ENCODE measurements at places on chromosomes 2 and 18.

- no peak for DNase-seq
These were observed 110.7 kb upstream of the PTPRM start for GRCh38 chr18:7456376-7456775.

GRCh38 chr2:221312634-221313033 lies 259.5 kb downstream of the EPHA4 start:
- no peak for DNase-seq

- no peak for DNase-seq
These were observed 73.6 kb downstream of the MAIP1 start for GRCh38 chr2:200028998-200029397.

DNA sequence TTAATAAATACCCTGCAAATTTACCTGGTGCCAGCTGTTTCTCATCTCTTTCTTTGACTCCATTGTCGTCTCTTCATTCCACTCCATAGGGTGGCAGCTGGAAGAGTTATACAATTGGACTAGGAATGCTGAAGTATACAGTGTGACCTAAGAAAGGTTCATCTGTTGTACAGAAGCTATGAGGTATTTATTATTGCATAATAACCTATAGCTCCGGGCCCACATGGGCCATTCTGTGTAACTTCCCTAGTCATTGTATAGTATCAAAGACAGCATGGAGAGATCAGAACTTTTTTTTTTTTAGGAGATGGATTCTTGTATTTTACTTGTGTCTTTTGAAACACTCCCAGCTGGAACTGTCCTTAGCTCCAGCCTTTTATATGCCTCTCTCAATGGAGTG lies 26.2 kb downstream of the BMP10 start:
- no peak for DNase-seq

DNA sequence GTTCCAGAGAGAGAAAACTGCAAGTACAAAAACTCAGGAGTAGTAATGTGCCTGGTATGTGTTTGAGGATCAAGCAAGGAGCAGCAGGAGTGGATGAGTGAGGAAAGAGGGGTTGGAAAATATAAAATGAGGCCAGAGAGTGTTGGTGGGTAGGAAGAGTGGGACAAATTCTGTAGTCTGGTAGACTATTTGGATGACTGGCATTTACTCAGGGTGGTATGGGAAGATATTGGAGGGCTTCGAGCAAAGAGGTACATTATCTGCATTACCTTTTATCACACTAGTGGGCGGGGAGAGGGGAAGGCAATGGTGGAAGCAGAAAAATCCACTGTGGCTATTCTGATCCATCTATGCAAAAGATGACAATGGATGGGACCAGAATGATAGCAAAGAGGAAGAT lies 381.7 kb upstream of the VWC2L start:
- no peak for DNase-seq

- peak; percentile 11 for DNase-seq
These were observed 34.1 kb downstream of the RAPH1 start for GRCh38 chr2:203500951-203501350.

- no peak for DNase-seq
These were observed 8.5 kb downstream of the ZNF516 start for GRCh38 chr18:76486574-76486973.

DNA sequence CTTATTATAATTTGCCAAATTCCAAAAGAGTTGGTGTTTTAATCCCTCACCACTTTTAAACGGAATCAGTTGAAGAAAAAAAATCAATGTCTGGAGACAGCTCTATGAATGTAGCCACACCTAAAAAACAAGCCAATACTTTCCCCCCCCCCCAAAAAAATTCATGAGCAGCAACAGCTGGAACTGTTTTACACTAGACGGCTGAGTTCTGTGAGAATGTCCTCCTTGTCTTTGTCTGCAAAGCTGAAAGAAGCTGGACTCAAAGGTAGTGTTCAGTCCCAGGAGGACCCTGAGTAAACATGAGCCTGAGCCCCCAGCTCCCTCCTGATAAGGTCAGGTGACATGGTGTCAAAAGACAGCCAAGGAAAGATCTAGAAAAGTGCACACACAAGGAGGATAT lies 68.2 kb downstream of the ZNF521 start:
- no peak for DNase-seq

GRCh38 chr18:76018210-76018609 lies 476.8 kb downstream of the ZNF516 start:
- DNase-seq: no peak

DNA sequence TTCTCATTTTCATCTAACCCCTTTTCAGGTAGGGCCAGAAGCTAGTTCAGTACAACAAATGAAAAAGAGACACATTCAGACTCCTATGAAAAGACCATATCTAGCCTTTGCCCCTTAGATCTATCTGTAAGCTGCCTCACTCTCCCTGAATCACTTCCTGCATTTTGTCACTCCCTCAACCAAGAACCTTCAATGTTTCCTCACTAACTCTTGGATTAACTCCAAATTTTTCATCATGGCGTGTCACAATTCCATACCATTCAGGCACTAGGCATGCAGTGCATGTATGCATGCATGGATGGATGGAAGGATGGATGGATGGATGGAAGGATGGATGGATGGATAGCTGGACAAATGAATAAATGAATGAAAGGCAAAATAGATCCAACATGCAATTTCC lies 356.9 kb downstream of the TNS1 start:
- no peak for DNase-seq

DNA sequence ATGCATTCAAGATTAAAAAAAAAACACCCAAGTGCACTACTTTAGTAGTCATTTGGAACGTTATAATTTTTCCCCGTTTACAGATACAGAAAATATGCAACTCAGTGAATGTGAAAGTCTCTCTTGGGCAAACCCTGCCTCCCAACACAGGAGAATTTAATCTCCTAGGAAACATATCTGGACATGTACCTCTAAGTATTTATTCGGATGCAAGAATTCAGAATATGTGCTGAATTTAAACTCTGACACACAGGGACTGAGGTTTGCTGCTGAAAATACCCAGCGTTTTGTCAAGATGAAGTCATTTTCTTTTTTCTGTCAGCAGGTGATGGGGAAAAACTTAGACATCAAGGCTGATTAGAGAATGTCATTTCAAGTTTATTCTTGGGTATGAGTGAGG lies 105.4 kb downstream of the ACKR3 start:
- DNase-seq: no peak

GRCh38 chr2:235333076-235333475 lies 160.8 kb upstream of the AGAP1 start:
- no peak for DNase-seq

DNA sequence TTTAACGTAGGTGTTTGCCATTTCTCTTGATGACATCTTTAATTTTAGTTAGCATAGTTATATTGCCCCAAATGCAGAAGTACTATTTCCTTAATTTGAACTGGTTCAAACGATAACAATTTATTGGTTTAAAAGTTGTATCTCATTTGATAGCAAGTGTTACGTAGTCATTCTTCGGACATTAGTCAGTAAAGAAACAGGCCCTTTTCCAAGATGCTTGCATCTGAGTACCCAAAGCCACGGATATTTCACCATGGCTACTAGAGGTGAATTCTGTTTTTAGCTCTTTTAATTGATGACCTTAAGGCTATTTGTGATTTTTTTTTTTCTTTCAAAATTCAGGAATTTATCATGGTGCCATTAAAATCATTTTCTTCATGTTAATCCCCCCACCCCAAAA lies 32.1 kb downstream of the GLS start:
- DNase-seq: no peak

DNA sequence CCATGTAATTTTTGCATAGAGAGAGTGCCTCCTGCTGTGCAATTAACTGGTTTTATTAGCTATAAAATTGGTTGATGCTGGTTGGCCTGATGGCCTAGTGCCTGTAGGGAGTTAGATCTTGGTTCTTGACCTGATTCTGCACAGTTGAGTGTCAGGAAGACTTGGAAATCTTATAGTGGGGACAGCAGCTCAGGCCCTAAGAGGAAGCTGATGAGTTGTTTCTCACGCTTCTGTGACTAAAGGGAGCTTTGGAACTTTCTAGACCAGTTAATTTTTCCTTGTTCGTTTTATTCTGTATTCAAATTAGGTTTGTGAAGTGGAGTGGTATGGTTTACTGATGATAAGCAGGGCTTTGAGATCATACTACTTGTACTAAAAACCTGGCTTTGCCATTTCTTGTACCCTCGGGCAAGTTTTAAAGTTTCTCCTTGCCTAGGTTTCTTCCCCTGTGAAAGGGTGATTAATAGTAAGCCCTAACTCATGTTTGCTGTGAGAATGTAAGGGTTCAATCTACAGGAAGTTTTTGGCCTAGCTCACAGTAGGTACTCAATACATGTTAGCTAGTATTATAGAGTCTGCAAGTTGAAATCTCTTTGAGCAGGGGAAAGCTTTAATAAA lies 82.1 kb downstream of the MAP3K20 start:
- no peak for DNase-seq

DNA sequence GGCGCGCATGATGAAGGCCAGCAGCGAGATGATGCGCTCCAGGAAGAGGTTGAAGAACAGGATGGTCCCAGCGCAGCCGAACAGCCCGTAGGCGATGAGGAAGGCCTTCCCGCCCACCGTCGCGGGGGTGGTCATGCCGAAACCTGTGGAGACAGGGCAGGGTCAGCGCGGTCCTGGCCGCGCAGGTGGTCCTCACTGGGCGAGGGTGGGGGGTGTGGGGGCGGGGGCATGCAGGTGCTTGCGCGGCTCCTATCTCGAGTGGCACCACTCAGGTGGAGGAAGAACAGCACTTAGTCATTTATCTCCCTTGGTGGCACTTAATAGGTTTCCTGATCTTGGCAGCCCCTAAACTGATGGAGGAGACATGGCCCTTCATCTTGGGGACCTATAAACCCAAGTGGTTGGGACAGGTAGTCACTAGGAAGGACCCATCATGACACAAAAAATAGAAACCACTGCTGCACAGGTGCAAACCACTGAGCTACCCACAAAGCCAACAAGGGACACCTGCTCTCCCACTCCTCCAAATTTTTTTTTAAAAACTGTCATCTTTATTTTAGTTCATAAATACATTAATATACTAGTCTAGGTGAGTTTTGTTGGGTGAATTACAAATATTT lies 118.8 kb downstream of the MSH2 start:
- DNase-seq: no peak

GRCh38 chr2:44746856-44747615 lies 194.5 kb upstream of the SIX3 start:
- DNase-seq: no peak

DNA sequence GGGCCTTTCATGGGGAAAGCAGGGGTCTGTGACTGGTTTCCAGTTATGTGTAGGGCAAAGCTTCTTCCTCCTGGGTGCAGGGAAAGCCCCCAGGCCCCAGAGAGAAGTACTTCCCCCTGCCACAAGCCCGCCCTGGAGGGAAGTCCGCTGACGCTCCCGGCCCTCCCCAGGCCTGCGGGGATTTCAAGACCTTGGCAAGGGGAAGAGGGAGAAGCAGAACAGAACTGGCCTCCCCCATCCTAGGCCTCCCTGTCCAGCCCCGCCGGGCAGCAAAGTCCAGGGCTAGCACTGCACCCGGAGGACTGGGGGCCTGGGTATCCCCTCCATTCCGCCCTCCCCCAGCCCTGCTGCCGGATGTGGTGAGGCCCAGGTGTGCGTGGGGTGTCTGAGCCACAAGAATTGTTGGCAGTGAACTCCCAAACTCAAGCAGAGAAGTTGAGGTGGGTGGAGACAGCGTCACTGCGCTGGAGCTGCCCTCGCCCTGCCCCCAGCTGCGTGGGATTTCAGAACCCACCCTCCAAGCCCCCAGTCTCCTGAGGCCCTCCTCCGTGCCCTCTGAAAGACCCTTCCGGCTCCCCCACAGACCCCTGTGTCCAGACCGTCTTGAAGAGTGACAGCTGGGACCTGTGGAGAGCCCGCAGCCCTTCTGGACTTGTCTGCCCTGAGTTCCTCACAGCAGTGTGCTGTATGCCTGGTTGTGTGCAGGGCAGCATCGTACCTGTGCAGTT lies 1.1 kb upstream of the DUSP2 start:
- peak; percentile 70 for DNase-seq

DNA sequence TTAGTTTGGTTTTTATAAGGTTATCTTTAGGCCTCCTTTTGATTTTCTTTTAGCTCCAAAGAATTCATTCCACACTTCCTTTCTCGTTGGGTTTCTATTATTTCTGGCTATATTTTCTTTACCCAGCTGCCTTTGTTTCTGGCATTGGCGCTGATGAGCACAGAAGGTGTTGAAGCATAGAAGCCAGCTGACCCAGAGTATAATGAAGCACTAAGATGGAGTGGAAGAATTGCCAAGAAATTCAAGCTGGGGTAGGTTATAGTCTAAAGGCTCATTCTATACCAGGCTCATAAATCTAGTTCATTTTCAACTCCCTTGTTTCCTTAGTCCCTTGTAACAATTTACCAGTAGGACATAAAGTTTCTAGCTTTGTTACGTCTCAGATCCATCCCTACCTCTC lies 169.5 kb downstream of the HRH4 start:
- DNase-seq: no peak

- DNase-seq: no peak
These were observed 49.7 kb downstream of the RIF1 start for GRCh38 chr2:151459358-151459757.

- DNase-seq: no peak
These were observed 8.6 kb downstream of the ANKRD62 start for GRCh38 chr18:12102136-12102842.

DNA sequence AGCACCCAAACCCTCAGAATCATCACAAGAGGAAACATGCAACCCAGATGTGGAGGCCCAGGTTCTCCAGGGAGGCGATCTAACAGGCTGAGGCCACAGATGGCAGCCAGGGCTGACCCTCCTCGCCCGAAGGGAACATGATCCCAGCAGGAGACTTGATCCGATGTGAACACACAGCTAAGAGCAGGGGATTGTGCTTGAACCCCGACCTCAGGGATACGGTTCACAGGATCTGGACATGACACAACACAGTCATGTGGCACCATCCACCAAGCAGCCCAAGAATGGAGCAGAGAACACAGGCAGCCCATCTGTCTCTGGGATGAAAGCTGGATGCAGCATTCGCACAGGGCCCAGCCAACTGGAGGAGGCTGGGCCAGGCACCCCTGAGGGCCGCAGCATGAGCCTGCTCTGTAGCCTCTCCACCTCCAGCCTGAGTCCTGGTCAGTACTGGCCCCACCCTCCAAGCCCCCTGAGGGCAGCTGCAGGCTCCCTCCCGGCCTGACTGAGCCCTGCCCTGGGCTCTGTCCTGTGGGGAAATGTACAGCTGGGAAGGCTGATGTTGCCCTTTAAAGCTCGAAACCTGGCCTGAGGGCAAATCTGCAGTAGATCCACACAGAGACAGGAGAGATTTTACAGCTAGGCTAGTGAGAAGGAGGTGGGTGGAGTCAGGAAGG lies 39.0 kb downstream of the AQP12A start:
- DNase-seq: no peak

GRCh38 chr2:74571058-74571457 lies 16.5 kb downstream of the DOK1 start:
- no peak for DNase-seq

DNA sequence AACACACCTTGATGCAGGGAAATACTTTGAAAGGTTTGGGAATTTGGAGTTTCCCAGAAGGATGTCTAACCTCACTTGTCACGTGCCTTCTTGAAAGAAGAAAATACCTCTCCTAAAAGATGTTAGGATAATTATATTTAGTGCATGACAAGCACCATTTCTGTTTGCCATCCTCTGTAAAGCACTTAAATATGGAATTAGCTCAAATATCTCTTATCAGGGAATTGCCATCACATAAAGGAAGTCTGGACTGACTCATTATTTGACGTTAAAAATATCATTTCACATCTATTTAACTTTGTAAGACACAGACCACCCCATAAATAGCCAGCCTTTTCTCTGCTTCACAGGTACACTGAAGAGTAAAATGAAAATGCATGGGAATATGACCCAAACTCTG lies 140.1 kb downstream of the STK39 start:
- no peak for DNase-seq

All from HL-60 (cell line).